ENCODE measurements at places on chromosomes 3 and 15. TPM values are rescaled to one million over a fixed set of nuclear protein-coding genes. Genes with fewer than 3 reads are reported as not detected.

The PLA2G4D gene
- total RNA-seq, result not detected

The FETUB gene
- not detected for total RNA-seq

The NANOGP8 gene
- total RNA-seq, result not detected

DNA sequence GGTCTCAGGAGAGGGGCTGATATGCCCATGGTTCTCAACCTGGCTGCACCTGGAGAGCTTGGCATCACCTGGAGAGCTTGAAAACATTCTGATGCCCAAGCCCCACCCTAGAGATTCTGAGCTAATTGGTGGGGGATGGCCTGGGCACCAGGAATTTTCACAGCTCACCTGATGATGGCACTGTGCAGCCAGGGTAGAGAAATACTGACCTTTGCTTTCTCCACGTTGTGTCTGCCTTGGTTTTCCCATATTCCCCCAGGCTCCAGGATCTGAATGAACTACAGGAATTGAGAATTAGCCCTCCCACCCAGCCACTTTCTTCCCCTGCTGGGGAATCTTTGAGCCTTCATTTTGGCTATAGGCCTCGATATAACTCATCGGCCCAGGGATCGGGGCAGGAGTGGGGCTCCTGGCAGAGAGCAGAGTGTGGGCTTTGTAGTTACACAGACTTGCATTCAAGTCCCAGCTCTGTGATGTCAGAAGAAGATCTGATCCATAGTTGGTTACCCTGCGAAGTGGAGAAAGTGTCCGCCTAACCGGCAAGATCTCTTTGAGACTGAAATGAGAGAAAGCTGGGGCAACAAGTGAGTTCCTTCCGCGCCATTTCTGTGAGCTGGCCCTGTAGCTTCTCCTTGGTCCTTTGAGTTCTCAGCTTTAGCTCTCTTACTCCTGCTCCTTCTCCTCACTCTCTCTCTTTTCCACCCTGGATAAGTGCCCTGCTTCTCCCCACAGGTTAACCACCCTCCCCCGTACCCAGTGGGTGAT is 33.1 kb upstream of the UBE2Q2 start:
- peak; percentile 32 for DNase-seq

DNA sequence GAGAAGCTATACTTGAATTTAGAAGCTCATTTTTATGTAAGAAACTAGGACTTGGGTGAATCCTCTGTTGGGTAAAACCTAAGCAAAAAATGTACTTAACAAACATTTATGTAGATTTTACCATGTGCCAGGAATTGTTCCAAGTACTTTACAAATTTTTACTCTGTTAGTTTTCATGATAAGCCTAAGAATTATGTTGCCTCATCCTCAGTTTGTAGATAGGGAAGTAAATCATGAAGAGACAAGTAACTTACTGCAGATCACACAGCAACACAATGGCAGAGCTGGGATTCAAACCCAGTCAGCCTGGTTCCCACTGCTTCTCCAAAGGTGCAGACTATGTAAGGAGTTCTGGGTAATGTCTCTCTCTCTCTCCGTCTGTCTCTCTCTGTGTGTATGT is 169.9 kb downstream of the DIPK2A start:
- DNase-seq, result no peak

GRCh38 chr3:130627882-130628281 is 110.9 kb downstream of the COL6A6 start:
- no peak for DNase-seq

GRCh38 chr3:38998086-38998485 is 53.7 kb downstream of the SCN11A start:
- no peak for DNase-seq

DNA sequence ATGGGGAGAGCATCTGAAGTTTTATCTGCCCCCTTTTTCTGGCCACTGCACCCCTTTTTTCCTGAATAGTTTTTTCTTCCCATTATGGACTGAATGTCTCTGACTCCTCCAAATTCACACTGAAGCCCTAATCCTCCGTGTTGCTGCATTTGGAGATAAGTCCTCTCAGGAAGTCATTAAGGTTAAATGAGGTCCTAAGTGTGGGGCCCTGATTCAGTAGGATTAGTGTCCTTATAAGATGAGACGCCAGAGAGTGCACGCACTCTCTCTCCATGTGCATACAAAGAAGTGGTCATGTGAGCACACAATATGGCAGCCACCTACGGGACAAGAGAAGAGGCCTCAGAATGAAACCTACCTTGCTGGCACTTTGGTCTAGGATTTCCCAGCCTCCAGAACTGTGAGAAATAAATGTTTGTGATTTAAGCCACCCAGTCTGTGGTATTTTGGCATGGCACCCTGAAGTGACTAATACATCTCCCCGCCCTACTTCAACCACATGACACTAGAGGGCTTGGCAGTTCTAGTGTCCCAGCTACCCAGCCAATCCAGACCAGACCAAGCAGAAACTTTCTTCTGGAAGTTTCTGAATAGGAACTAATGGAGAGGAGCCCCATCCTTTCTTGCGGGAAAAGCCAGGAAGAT is 191.3 kb downstream of the PDE8A start:
- no peak for DNase-seq

- DNase-seq, result no peak
Measured at GRCh38 chr15:45143946-45144345, 14.2 kb downstream of the DUOX1 start.

DNA sequence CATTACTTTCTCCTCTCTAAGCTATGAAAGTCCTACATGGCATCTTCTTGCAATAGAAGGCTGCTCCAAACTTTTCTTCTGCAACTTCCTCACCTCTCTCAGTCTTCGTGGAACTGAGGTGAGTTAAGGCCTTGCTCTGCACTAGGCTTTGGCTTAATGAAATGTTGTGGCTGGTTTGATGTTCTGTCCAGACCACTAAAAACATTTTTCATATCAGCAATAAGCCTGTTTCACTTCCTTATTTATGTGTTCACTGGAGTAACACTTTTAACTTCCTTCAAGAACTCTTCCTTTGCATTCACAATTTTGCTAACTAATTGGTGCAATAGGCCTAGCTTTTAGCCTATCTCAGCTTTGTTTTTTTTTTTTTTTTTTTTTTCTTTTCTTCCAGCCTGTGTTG is 335.3 kb upstream of the NECTIN3 start:
- DNase-seq, result no peak

GRCh38 chr3:144553301-144553700 is 581.7 kb downstream of the DIPK2A start:
- no peak for DNase-seq

- no peak for DNase-seq
Measured at GRCh38 chr3:37787153-37787867, 74.4 kb upstream of the CTDSPL start.

DNA sequence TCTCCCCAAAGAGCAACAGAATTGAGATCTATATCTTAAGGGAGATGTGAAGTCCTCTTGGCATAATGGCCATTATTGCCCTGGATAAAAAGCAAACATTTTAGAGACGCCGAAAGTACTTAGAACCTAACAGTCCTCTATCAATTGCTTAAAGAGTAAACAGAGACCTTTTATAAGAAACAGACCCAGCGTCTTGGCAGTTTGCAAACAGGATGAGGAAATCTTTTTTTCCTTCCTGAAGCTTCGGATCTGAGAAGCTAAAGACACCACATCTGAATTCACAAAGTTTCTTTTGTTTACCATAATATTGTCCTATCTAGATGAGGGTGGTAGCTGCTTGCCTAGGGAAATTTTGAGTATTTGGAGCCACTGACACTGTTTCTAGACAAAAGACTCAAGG is 59.9 kb upstream of the LIMD1 start:
- DNase-seq, result no peak

GRCh38 chr3:67076607-67077006 is 78.5 kb downstream of the KBTBD8 start:
- DNase-seq, result no peak

GRCh38 chr15:61364871-61365270 is 135.8 kb upstream of the RORA start:
- DNase-seq, result no peak

DNA sequence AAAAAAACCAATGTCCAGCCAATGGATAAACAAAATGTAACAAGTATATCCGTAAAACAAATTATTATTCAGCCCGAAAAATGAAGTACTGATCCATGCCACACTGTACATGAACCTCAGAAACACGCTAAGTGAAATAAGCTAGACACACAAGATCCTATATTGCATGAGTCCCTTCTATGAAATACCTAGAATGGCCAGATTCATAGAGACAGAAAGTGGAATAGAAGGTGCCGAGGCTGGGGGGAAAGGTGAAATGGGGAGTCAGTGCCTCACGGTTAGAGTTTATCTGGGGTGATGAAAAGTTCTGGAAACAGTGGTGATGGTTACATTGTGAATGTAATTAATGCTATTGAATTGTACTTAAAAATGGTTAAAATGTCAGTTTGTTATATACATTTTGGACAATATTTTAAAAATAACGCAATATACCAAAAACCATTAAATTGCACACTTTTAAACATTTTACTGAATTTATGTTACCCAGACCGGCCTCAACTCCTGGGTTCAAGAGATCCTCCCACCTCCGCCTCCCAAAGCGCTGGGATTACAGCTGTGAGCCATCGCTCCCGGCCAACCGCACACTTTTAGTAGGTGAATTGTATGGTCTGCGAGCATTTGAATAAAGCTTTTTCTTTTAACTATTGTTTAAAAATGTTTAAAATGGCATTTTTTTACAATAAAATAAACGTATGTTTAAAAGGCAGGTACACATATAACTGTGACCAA is 2.1 kb downstream of the RNF168 start:
- DNase-seq, result no peak

DNA sequence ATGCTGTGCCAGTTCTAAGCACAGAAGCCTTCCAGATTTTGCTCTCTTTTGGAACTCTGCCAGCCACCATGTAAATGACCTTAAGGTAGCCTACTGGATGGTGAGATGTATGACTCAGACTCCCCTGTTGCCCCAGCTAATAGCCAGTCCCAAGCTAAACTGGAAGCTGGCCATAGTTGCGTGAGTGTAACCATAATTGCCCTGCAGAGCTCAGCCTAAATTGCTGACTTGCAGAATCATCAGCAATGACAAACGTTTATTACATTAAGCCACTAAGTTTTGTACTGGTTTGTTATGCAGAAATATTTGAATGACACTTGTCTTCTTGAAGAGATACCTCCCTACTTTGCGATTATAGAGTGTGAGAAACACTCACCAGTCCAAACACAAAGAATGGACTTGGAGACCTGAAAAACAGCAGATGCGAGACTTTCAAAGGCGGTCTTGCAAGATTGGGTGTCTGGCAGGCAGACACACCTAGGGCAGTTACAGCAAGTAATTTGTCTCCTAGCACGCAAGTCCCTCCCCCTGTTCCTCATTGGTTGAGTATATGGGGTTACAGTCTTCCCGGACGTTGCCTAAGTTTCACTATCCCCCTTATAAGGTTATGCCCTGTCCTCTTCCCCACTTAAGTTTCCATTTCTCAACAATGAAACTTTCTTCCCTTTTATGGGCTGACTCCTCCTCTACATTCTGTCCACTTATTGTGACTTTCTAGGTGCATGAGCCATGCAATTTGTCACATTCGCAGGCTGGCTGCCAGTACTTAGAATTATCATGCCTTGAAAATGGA is 83.6 kb upstream of the XCR1 start:
- DNase-seq, result no peak

DNA sequence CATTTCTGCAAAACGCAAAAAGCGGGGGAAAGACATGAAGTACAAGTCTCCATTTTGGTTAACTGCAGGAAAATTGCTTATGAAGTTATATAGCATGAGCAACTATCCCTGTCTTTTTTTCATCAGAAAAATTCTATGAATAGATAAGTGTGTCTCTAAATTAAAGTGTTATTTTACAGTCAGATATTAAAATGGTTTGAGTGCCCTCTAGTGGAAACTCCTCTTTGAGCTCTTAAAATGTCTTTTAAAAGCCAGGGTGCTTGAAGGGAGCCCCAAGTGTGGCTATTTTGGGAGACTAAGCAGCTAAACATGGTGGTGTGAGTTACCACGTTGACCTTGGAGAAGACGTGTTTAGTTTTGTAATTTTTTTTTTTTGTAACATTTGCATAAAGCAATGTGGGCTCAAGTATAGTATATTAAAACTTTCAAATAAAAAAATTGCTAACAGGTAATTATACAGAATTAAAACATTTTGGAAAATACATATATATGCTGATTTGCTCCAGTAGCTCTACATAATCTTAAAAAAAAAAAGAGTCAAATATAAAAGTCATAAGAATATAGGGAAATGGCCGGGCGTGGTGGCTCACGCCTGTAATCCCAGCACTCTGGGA is 77.2 kb downstream of the PPP2R3A start:
- no peak for DNase-seq

DNA sequence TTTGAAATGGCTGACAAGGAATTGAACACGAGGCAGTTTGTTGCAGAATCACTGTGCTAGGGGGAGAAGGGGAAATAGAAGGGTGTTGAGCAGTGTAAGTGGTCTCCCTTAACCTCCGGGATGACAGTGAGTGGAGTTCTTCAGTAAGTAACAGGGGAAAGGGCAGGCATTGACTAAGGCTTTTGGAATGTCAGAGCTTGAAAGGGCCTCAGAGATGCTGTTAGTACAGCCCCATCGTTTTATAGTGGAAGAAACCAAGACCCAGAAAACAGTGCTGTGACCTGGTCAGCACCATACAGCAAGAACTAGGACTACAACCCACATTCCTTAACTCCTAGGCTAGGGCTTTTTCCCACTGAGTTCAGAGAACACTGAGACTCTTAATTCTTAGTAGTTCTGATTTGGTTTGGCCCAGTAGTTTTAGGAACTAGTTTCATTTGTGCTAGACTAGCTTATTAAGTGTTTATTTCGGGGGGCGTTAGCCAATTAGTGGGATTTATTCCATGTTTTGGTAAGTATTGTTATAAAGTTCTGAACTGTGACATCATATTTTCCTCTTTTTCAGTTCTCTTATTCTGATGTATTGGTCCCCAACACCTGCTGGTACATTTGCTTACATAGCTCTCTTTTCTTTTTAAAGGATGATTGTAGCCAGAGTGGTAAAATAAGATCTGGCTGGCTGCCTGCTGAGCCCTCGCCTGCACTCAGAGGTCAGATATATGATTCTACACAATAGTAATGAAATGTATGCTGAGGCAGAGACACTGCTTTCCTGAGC is 34.2 kb downstream of the RAB11A start:
- no peak for DNase-seq

DNA sequence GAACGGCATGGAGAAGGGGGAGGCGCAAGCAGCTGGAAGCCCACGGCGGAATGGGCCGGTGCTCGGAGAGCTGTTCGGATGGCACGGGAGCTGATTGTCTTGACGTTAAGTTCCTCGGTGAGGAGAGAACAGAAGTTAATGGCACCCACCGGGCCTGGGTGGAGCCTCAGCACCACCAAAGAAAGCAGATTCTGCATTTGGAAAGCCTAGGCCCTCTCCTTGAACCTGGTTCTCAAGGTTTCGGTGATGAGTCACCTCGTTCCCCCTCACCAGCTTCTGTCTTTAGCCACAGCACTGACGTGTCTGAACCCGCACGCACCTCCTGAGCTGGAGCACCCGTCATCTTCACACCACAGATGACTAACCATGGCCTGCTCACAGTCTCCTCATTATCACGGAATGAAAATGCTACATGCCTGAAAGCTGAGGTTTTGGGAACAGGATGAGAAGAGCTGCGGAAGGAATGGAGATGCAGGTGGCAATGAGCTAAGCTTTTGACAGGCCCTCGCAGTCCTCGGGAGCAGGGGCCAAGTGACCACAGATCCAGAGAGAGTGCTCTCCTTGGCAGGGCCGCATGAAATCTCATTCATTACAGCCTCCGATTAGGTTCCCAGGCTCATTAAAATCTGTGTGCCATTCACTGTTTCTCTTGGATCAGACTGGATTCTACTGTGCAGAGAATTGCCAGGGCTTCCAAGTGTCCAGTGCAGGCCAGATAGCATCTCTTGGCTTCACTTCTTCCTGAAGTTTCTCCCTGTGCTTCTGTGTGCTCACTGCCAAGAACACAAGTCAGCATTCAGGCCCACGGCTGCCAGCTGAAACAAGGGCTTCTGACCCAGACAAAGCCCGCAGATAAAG is 96.3 kb upstream of the DLG1 start:
- peak; percentile 83 for DNase-seq

GRCh38 chr3:70614111-70614510 is 301.7 kb upstream of the MDFIC2 start:
- no peak for DNase-seq
